GOT3 (cell line): ENCODE measurements at places on chromosomes 4 and X.

DNA sequence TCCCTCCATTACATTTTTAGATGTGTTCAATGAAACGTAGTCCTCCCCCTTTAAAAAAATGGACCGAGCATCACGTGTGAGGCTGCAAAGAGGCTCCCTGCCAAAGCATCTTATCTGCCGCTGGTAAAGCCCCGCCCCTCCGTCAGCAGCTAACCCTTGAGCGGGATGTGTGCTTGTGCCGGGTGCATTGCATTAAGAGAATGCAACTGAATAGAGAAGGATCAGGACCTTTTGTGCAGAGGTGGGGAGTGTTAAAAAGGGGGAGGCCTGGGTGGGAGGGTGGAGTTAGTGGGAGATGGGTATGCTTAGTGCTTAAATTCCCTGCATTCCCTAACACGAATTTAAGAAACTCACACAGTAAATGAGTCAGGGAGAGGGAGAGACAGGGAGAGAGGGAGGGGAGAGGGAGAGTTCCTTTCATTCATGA lies 66.0 kb downstream of the TBL1X start:
- peak; percentile 75 for DNase-seq

- no peak for DNase-seq
Observed at GRCh38 chrX:18898492-18898891, 85.4 kb downstream of the PHKA2 start.

- no peak for DNase-seq
Observed at GRCh38 chr4:169745291-169745690, 12.5 kb downstream of the HPF1 start.

DNA sequence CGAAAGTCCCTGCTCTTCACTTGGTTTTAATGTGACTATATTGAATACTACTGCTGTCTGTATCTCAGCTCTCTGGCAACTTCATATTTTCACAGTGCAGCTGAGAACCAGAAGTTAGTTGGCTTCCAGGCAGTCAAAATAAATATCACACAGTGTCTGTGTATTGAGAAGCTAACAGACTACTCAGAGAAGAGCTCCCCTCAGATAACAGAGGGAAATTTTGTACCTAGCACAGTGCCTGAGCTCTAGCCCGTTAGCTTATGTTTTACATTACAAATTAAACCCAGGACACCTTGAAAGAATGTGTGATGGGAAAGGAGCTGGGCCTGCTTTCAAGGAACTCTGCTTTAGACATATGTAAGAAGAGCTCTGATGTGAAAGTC lies 22.7 kb downstream of the JADE1 start:
- no peak for DNase-seq
